CD4-positive, alpha-beta T cell treated with Interleukin-12 subunit alpha and Interleukin-12 subunit beta, for 1 hour (primary cell): ENCODE measurements at places on chromosomes 16 and 17.
A peak's percentile ranks its signal among the peaks of the same experiment; 100 is the strongest.

- DNase-seq: peak; percentile 23
Measured at GRCh38 chr17:1298606-1299005, 19.1 kb downstream of the TRARG1 start.

DNA sequence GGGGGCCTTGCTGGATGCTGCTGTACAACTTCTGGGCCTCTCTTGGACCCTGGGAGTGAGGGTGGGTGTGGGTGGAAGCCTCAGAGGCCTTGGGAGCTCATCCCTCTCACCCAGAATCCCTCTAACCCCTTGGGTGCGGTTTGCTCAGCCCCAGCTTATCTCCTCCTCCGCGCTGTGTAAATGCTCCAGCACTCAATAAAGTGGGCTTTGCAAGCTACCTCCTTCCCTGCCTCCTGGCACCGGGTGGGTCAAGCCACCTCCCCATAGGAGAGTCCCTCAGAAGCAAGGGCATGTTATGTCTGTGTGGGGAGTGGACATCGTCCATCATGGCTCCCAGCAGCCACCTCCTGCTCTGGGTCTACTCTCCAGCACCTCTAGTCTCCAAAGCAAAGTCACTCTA, 28.4 kb downstream of the CDIP1 start:
- no peak for DNase-seq

DNA sequence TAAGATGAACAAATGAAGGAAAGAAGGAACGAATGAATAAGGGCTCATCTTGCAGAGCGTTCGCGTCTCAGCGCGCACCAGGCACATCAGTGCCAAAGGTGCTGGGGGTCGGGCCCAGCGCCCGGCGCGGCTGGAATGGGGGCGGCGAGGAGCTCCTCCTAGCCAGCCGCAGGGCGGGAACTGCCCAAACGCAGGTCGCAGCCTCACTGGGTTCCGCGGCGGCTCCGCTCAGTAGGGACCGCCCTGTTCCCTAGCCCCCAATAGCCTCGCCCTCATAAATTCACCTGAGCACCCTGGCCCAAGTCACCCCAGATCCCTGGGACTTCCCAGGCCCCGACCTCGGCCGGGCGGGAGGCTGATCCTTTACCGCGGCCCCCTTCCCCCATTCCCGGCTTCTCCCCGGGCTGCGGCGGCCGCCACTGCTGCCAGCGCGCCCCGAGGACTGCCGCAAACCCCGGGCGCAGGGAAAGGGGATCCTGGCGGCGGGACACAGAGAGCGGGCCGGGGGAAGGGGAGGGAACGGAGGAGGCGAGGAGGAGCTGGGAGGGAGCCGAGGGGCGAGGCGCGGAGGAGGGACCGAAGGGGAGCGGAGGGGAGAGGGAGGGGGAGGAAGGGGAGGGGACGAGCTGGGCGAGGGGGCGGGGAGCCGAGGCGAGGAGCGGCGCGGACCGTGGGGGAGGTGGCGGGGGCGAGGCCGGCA, 377 bp upstream of the CRHR1 start:
- no peak for DNase-seq

DNA sequence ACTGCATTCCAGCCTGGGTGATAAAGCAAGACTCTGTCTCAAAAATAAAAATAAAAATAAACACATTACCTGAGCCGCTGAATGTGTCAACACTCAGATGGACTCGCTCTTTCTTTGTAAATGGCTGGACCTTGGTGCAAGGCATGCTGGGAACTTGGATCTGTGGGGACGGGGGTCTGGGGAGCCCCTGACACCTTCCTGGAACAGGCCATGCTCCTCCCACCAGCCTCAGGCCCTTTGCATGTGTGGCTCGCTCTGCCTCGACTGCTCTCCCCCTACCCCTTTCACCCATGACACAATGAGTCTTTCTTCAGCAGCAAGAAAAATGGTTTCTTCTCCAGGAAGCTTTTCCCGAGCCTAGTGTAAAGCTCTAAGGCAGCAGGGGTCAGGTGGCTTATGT, 94.0 kb upstream of the CDH5 start:
- no peak for DNase-seq

DNA sequence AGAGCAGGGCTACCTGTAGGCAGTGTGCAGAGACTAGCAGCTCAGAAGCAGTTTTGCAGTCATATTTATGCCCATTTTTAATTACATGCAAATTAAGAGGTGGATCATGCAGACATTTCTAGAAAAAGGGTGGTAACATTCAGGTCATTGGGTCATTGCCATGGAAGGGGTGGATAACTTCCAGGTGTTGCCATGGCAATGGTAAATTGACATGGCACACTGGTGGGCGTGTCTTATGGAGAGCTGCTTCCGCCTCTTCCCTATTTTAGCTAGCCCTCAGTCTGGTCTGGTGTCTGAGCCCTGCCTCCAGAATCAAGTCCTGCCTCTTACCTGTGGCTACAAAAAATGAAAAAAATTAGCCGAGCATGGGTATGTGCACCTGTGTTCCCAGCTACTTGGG, 2.8 kb upstream of the DNAI2 start:
- DNase-seq: no peak

GRCh38 chr17:2251098-2251497, 52.5 kb downstream of the SMG6 start:
- DNase-seq: no peak

DNA sequence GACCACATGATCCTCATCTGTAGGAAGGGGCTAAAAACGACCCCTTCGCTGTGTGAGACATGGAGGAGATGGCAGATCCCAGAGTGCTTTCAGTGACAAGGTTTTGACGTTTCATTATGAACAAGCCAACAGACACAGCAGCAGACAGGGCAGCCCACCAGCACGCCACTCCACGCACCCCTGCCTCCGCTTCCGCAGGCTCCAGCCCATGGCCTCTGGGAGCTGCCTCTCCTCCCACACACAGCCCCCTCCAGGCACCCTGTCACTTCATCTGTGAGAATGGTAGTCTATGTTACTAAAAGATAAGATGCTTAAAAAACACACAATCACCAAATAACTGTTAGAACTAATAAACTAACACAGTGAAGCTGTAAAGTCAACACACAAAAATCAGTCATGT, 12.3 kb upstream of the ADCY7 start:
- no peak for DNase-seq

DNA sequence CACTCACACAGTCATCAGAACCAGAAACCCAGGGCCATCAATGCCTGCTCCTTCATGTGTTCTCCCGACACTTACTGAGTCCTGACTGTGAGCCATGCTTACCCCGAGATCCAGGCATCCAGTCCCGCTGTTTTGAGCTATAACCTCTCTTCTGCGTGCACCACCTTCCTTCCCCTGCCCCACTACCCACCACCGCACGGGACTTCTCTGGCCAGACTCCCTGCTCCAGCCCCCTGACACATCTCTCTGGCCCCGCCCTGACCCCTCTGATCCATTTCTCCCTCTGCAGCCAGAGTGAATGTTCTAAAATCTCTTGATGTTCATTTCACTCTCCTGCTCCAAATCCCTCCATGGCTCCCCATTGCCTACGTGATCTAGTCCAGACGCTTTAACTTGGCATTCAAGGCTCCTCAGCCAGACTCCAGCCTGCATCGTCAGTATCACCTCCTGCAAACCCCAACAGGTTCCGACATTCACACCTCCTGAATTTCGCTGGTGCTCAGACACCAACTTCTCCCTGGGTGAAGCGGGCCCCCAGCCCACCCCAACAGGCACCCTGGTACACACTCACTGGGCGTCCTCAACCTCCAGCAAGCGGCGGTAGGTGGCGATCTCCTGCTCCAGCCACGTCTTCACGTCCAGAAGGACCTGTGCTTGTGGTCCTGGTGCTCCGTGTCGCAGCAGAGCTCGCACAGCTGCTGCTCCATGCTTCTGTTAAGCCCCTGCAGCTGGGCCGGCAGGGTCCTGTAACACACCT, 3.1 kb upstream of the KRT17 start:
- DNase-seq: no peak

DNA sequence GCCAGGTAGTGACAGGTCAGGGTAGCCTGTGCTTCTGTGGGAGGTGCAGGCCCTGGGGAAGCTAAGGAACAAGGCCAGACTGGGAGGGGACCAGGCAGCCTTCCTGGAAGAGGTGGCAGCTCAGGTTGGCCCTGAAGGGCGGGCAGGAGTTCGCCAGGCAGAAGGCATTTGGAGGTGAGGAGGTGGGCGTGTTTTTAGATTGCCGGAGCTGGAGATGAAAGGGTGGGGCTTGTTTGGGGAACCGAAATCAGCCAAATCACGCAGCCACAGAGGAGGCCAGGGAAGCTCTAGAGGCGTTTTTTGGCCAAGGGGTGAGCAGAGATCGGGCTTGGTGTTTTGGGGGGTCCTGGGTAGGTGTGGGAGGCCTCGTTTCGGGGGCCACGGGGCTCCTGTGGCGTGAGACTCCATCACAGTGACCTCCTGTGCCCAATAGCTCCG, 7.6 kb downstream of the ADCY7 start:
- peak; percentile 40 for DNase-seq

DNA sequence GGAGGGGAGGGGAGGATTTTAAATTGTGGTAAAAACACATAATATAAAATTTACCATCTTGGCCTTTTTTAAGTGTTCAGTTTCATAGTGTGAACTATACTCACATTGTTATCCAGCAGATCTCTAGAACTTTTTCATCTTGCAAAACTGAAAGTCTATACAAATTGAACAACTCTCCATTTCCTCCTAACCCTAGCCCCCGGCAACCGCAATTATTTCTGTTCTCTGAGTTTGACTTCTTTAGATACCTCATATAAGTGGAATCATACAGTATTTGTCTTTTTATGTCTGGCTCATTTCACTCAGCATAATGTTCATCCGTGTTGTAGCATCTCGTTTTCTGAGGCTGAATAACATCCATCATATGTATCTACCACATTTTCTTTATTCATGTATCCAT, 30.0 kb upstream of the MRTFB start:
- DNase-seq: no peak

- DNase-seq: no peak
Measured at GRCh38 chr16:89120281-89120680, 26.6 kb downstream of the ACSF3 start.

DNA sequence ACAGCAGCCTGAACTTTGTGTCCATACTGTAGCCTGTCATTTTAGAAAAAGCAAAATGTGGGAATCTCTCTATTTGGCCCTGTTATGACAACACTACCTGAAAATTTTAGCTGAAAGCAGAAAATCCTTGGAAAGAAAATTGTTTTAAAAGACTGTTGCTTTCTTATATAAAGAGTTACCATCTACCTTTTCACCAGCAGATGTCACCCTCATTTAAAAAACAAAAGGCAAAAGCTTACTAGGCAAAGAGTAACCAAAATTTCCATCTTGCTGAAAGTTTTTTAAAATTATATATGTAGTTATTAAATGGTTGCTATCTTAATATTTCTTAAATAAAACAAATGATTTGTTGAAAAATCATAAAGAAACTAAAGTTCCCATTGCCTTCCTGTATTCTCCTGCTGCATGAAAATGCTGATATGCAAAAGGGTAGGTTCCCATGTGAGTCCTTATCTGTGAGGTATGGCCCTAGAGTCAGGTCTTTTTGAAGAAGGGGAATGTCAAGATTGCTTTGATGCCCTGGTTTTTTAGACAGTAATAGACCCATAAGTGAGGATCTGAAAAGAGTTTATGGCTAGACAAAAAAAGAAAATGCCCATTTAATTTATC, 61.0 kb downstream of the TNRC6C start:
- peak; percentile 42 for DNase-seq

- DNase-seq: no peak
Measured at GRCh38 chr16:10729104-10730048, 14.3 kb upstream of the NUBP1 start.

DNA sequence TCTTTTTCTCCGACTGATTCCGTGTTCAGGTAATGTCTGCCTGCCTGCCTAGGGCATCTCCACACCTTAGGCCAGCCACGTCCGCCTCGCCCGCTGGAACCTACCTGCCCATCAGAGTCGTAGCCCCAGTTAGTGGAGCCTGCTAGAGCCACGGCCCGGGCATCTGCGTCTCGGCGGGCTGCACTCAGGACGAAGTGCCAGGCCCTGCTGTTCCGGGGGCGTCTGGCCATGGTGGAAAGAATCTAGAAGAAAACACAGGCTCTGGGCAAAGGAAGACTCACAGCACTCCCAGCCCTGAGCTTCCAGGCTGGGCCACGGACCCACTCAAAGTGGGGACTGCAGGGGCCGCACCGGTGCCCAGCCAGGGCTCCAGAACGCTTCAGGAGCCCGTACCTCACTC, 1.1 kb downstream of the SPSB3 start:
- DNase-seq: no peak

DNA sequence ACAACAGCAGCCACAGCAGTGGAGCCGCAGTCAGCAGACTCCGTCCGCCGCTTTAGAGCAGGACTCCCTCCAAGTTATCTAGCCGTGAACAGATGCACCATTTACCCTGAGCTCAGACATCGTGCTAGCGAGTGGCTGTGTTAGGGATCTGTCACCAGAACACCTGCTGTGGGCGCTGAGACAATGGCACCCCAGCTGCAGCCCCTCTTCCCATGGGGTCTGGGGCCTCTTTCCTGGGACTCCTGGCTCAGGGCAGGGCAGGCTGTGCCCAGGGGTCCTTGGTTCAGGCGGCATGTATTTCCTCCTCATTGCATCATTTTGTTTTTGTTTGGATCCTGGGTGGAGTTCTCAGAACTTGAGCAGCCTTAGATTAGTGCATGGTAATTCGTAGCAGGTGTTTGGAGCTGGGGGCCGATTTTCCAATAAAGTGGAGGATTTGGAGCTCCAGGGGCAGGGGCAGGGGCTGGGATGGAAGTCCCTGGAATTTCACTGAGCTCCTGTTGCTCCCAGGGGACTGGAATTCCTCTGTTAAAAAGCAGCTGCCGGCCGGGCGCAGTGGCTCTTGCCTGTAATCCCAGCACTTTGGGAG, 23.4 kb downstream of the NMRAL1 start:
- no peak for DNase-seq

DNA sequence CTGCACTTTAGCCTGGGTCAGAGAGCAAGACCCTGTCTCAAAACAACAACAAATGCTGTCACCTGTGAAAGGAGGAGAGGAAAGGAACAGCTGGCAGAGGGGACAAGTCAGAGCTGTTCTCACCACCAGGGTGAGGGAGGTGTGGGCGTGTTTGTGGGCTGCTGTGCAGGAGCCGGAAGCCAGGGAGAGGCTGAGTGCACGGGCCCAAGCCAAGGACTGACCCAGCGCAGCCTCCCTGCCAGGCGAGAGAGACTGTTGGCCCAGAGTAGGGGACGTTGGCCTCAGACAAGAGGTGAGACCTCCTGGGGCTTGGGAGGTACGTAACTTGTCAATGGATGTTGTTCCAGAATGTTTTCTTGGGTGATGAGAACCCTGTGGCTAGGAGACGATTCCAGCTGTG, 10.7 kb downstream of the SPNS2 start:
- peak; percentile 23 for DNase-seq

GRCh38 chr17:3944485-3945388, 19.5 kb downstream of the ATP2A3 start:
- DNase-seq: peak; percentile 48

GRCh38 chr17:70040336-70040735, 34.7 kb upstream of the KCNJ16 start:
- DNase-seq: no peak

DNA sequence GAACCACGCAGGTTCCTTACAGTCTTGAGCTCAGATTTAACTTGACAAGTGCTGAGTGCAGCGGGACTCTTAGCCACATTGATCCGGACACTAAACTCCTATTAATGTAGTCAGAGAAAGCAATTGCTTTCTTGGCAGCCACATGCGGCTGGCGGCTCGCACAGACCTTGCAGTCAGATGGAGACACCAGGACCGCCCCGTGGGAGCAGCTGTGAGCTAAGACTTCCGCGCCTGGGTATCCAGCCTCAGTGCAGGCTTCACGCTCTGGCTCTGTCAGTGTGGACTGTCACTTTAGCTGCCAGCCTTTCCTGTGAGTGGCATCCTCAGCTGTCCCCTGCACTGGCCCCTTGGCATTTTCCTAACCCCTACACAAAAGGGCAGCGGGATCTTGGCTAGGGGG, 80.9 kb upstream of the NLRP1 start:
- no peak for DNase-seq

- DNase-seq: no peak
Measured at GRCh38 chr16:62969711-62970318, 933.6 kb upstream of the CDH8 start.

GRCh38 chr17:17605083-17605728, 13.7 kb upstream of the PEMT start:
- no peak for DNase-seq
